Hair follicular keratinocyte (primary cell): ENCODE measurements at places on chromosomes 4 and X. TPM values are rescaled to one million over a fixed set of nuclear protein-coding genes. Genes with fewer than 3 reads are reported as not detected.

Gene NPY2R
- total RNA-seq: not detected in 2 replicates

Gene MAPK10
- total RNA-seq: 2.8 and 5.6 TPM in 2 replicates

Gene RXFP1
- not detected in 2 replicates for total RNA-seq

Gene USP17L12
- total RNA-seq: not detected in 2 replicates

Gene CYTL1
- total RNA-seq: 0.55 TPM in 1 of 2 replicates, not detected in the other

Gene PNMA5
- not detected in 2 replicates for total RNA-seq
